NAMALWA (cell line): ENCODE measurements at places on chromosomes 2 and 18.

DNA sequence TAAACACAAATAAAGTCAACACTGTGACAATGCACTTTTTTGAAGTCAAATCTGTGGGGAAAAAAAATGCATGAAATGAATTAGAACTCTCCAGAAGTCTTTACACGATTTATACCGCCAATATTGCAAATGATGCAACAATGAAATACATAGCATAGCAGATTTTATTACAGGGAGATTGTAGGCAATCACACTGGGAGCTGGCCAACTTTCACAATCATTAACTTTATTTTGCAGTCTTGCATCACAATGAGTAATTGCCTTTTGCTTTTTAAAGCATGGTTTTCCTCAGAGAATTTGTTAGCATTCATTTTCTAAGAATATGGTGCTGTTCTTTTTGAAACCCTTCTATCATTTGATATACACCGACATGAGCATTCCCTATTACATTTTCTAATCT, 366.4 kb upstream of the FSIP2 start:
- DNase-seq: no peak

GRCh38 chr18:7645756-7646155, 78.6 kb downstream of the PTPRM start:
- DNase-seq: no peak

DNA sequence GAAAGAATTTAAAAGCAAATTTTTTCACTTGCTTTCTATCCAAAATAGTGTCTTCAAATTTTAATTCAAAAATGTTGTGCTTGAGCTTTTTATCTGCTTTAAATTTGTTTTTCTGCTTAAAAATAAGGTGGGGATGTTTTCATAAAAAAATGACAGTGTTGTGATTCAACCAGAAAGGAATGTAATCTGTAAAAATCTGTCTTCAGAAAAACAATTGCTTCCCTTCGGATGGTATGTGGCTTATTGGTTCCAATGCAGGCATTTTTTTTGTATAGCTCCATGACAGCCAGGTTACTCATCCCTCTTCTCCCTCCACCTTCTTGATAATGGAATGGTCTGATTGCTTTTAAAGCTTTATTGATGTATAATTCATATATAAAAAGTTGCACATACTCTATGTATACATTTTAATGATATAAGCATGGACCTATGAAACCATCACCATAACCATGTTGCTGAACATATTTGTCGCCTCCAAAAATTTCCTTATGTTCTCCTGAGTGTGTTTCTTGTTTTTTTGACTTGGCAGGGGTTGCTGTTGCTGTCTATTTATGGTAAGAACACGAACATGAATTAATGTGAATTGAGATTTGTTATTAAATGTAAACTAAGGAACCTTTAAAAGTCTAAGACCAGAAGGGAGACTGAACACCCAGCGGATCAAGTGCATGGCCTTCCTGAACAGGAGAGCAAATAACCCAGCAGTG, 363.7 kb upstream of the SPHKAP start:
- DNase-seq: no peak

DNA sequence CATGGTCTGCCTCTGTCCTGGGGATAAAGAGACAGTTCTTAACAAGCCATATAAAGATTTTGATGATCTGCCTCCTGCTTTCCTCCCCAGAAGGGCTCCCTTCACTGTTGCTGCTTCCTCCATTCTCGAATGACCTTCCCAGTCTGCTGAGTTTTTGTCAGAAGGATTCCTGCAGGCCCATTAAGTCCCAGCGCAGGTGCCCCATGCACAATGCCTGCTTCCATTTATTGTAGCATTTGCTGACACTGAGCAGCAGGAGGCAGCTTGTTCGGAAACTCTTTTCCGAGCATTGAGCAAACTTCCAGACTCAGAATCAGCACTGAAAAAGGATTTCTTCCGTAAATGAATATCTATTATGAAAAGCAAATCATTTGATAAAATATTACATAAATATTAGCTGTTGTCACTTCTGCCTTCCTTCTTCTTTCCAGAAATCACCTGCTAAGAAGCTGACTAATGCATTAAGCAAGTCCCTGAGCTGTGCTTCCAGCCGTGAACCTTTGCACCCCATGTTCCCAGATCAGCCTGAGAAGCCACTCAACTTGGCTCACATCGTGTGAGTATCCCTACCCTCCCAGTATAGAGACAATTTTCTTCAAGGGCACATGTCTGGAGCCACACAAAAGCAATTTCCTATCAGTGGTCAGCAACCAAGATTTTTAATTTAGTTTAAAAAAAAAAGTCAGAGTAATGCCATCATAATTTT, 110.4 kb downstream of the DTNA start:
- no peak for DNase-seq

DNA sequence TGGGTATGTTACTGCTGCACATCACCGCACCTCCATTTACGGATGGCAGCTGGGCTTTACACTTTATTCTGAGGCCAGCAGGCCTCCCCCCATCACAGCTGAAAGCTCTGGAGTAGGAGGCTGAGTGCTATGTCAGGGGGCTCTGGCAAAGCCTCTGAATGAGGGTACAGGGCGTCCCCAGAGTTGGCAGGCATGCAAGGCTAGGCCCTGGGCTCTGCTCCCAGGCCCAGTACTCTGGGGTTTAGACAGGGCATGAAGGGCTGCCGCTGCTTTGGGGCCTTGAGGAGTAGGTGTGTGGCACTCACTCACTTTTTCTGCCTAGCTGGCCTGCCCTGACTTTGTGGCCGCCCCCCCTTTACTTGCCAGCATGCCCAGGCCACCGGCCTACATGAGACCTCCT, 90.8 kb downstream of the WDSUB1 start:
- DNase-seq: no peak
